ENCODE measurements at places on chromosomes 16 and 17. TPM values are rescaled to one million over a fixed set of nuclear protein-coding genes. Genes with fewer than 3 reads are reported as not detected.

The CCDC154 gene
- total RNA-seq, result not detected

GRCh38 chr17:55434721-55435120, 13.1 kb upstream of the MMD start:
- no peak for DNase-seq

DNA sequence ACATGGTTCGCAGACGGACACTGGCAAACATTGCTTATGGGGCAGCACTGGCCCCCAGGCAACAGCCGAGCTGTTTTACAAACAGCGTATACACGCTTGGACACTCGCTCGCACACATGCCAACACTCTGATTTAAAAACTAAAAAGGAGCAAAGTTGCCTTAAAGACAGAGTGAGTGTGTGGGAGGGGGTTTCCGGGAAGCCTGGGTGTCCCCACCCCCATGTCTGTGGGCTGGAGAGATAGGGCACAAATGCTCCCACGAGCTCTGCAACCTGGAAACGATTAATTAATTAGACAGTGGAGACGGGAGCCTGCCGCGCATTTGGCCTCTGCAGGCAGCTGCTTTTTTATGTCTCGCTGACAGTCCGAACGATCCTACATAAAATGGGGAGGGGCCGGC, 107.9 kb upstream of the ZNF469 start:
- DNase-seq, result no peak

GRCh38 chr16:10172848-10173655, 9.2 kb downstream of the GRIN2A start:
- DNase-seq, result no peak

- no peak for DNase-seq
These were observed 5.2 kb upstream of the DLX4 start for GRCh38 chr17:49963626-49964302.

DNA sequence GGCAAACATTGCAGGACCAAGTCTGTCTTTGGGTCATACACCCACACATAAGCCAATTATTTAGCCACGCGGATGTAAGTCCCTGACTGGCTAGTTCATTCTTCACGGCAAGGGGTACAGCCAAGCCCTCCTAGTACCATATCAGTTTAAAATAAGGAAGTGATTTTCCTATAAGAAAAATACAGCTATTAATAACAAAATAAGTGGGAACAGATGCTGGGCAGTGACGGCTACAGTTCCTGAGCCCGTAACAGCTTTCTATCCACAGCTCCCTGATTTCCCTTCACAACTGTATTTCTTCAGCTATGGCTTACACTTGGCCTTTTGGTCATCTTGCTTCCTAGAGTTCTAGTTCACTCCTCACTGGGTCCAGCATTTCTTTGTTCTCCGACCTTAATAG, 542.4 kb upstream of the C16orf82 start:
- no peak for DNase-seq

All from HT-29 (cell line).